ENCODE measurements at places on chromosomes 4 and X. TPM values are rescaled to one million over a fixed set of nuclear protein-coding genes. Genes with fewer than 3 reads are reported as not detected.

GRCh38 chrX:26845056-26845455, 618.1 kb downstream of the PPP4R3C start:
- no peaks in the 10 kb centered on the region for H3K27me3 ChIP-seq
- no peak for DNase-seq
- H3K27ac ChIP-seq: no peak overlapping the region
- no peaks in the 10 kb centered on the region for H3K4me1 ChIP-seq

The TASL gene
- not detected for total RNA-seq

- H3K27me3 ChIP-seq: peaks cover 3% of the 10 kb centered on the region
- no peak overlapping the region for H3K4me3 ChIP-seq
- no peak overlapping the region for H3K27ac ChIP-seq
- DNase-seq: no peak
These were observed 24.7 kb upstream of the FRAS1 start for GRCh38 chr4:78032446-78032845.

- no peaks in the 10 kb centered on the region for H3K36me3 ChIP-seq
- DNase-seq: no peak
- H3K4me3 ChIP-seq: no peak overlapping the region
These were observed 9.1 kb downstream of the CHRDL1 start for GRCh38 chrX:110786486-110786885.

- no peak for DNase-seq
- H3K36me3 ChIP-seq: no peaks in the 10 kb centered on the region
- no peak overlapping the region for H3K4me3 ChIP-seq
- H3K4me1 ChIP-seq: peaks cover 69% of the 10 kb centered on the region
- no peak overlapping the region for H3K27ac ChIP-seq
- H3K27me3 ChIP-seq: peaks cover 69% of the 10 kb centered on the region
These were observed 29.9 kb downstream of the FGFRL1 start for GRCh38 chr4:1041147-1041935.

- no peak overlapping the region for H3K4me3 ChIP-seq
- no peak for DNase-seq
- no peaks in the 10 kb centered on the region for H3K36me3 ChIP-seq
- H3K27ac ChIP-seq: no peak overlapping the region
- H3K4me1 ChIP-seq: no peaks in the 10 kb centered on the region
- no peaks in the 10 kb centered on the region for H3K27me3 ChIP-seq
These were observed 51.5 kb upstream of the BTC start for GRCh38 chr4:74845834-74846233.

The AMBN gene
- total RNA-seq: not detected

The GC gene
- 0.35 TPM for total RNA-seq

GRCh38 chr4:529563-529962, 30.6 kb downstream of the PIGG start:
- H3K27me3 ChIP-seq: no peaks in the 10 kb centered on the region
- H3K4me3 ChIP-seq: no peak overlapping the region
- peaks cover 23% of the 10 kb centered on the region for H3K36me3 ChIP-seq
- H3K27ac ChIP-seq: no peak overlapping the region
- peaks cover 14% of the 10 kb centered on the region for H3K4me1 ChIP-seq
- DNase-seq: no peak

DNA sequence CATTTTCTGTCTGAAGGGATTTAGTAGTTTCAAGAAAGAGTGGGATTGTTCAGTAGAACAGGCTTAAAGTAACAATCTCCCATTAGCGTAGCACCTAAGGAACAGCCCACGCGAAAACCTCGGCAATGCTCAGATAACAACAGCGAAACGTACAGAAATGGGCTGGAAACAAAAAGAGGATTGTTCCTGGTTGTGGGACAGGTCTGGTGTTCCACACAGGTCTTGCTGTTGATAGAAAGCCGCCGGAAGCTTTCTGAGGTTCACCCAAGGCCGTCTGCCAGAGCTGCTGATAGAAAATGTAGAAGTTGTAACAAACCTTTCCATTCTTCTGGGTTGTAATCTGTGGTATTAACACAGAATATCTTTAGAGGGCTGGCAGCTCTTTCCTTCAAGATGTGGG, 69.4 kb upstream of the CLCN4 start:
- H3K36me3 ChIP-seq: no peaks in the 10 kb centered on the region
- no peak overlapping the region for H3K4me3 ChIP-seq
- no peak overlapping the region for H3K27ac ChIP-seq
- peaks cover 24% of the 10 kb centered on the region for H3K4me1 ChIP-seq
- no peaks in the 10 kb centered on the region for H3K27me3 ChIP-seq

- H3K36me3 ChIP-seq: no peaks in the 10 kb centered on the region
- no peaks in the 10 kb centered on the region for H3K27me3 ChIP-seq
- DNase-seq: no peak
- no peaks in the 10 kb centered on the region for H3K4me1 ChIP-seq
- H3K27ac ChIP-seq: no peak overlapping the region
These were observed 115.9 kb downstream of the HPGD start for GRCh38 chr4:174406383-174406782.

DNA sequence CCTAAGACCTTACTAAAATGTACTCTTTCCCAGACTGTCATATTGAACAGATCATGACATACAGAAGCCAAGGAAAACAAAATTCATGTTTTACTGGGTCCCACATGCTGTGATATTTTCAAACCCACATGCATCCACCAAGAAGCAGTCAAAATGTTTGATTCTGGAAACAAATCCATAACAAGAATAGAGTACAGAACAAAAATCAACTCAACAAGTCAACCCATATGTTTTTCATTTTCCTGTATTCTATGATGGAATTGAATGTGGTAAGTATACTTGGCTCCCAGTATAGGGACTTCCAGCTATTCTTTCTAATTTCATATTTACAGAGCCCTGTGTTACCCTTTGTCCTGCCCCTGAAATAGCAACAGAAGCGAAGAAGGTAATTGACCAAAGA, 106.8 kb downstream of the COL25A1 start:
- H3K27ac ChIP-seq: no peak overlapping the region
- DNase-seq: no peak
- no peaks in the 10 kb centered on the region for H3K36me3 ChIP-seq
- H3K4me3 ChIP-seq: no peak overlapping the region
- H3K27me3 ChIP-seq: no peaks in the 10 kb centered on the region

The FRAS1 gene
- 22.5 TPM for total RNA-seq

The OCIAD2 gene
- total RNA-seq: not detected

DNA sequence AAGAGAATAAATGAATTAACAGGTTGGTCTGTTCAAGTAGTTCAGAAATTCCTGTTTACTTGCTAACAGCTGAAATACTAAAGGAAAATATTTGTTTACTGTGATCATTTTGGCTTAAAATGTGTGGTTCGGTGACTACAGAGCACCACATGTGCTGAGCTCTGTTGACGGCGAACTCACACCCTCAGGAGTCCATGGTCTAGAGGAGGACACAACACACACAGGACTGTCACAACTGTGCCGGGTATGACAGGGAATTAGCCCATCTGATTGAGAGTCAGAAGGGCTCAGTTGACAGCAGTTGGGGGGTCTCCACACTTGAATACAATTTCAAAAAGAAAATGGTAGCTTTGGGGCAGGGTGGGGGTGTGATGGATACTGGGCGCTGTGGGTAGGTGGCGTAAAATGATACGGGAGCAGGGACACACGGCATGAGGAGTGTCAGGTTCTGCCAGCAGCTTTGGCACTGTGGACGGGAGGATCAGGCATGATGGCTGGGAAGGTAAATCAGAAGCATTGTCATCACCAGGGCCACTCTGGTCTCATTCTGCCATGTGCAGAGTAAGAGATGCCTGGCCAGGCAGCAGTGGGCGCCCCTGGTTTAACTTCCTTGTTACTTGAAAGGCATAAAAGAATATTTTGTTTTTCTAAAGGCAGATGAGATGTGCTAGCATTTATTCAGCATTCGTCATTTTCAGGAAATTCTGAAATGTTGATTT, 33.3 kb downstream of the CLDN22 start:
- no peak overlapping the region for H3K27ac ChIP-seq
- no peak overlapping the region for H3K4me3 ChIP-seq
- DNase-seq: no peak

DNA sequence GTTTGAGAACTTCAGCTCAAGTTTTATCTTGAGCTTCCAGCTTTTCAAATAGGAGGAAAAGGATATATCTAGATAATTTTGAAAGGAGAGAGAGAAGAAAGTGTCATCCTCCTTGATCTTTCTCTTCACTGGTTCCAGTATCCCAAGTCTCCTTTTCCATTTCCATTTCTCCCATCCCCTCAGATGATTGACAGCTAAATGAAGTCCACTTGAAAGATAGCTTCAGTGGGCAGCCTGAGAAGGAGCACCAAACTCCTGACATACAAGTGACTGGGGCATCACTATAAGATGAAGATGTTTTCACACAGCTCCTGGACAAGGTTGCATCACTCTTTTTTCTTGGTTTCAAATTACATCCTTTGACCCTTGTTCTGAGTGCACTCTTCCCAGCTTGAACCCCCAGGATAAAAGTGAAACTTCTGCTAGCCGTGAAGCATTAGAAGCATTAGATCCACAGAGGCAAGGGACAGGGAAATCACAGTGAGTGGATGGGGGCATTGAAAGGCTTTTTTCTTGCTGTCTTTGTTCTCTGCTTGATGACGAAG, 17.5 kb upstream of the MAGEA10 start:
- no peaks in the 10 kb centered on the region for H3K27me3 ChIP-seq
- no peak overlapping the region for H3K27ac ChIP-seq
- no peaks in the 10 kb centered on the region for H3K4me1 ChIP-seq
- H3K4me3 ChIP-seq: no peak overlapping the region
- no peaks in the 10 kb centered on the region for H3K36me3 ChIP-seq

The UCP1 gene
- total RNA-seq: 0.11 TPM

- H3K27me3 ChIP-seq: peaks cover 2% of the 10 kb centered on the region
- no peak overlapping the region for H3K4me3 ChIP-seq
- no peak for DNase-seq
- H3K36me3 ChIP-seq: no peaks in the 10 kb centered on the region
- no peak overlapping the region for H3K27ac ChIP-seq
These were observed 66.8 kb upstream of the SMAD1 start for GRCh38 chr4:145414841-145415240.

The RAB41 gene
- not detected for total RNA-seq

DNA sequence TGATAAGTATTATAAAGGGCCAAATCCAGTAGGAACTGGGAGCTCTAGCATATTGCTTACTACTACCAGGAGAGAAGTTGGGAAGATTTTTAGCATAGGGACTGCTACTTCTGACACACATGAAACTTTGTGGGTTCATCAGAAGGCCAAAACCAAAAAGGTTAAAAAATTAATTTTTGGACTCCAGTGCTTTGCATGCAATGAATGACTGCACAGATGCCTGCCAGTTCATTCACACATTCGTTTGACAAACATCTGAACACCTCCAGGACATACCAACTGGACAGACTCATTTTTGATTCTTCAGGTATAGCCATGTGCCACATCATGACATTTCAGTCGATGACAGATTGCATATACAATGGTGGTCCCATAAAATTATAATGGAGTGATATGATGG, 79.8 kb downstream of the MID1IP1 start:
- peaks cover 4% of the 10 kb centered on the region for H3K4me1 ChIP-seq
- no peak overlapping the region for H3K4me3 ChIP-seq
- no peak for DNase-seq
- no peaks in the 10 kb centered on the region for H3K27me3 ChIP-seq
- H3K36me3 ChIP-seq: no peaks in the 10 kb centered on the region
- no peak overlapping the region for H3K27ac ChIP-seq

DNA sequence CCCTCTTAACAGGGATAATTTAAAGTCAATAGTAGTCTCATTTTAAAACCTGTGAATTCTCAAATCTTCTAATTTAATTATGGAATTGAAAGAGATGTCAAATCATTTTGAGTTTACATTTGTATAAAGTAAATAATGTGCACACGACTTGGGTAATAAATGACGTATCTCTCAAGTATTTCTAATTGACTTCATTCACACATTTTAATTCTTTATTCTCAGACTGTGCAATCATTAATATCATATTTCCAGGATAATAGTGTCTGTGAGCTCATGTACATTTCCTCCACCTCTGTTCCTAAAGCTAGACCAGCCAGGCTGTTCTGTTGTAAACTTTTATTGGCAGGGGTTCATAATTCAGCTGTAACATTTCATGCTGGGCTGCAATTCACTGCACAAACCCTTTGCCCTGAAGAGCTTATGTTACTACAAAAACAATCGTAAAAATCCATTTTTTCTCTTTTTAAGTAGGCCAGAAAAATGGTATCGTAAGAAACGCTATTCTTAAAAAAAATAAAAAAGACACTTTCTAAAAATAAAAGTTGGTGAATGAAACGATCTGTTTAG, 1103.1 kb upstream of the TENM3 start:
- H3K4me1 ChIP-seq: no peaks in the 10 kb centered on the region
- H3K4me3 ChIP-seq: no peak overlapping the region
- no peaks in the 10 kb centered on the region for H3K36me3 ChIP-seq
- no peaks in the 10 kb centered on the region for H3K27me3 ChIP-seq
- no peak for DNase-seq
- H3K27ac ChIP-seq: no peak overlapping the region

GRCh38 chr4:122012735-122013134, 60.9 kb upstream of the TRPC3 start:
- H3K27ac ChIP-seq: no peak overlapping the region
- no peak for DNase-seq
- H3K36me3 ChIP-seq: no peaks in the 10 kb centered on the region
- H3K4me1 ChIP-seq: no peaks in the 10 kb centered on the region

Data from HepG2 (cell line).